ENCODE measurements at places on chromosomes 13 and 19. TPM values are rescaled to one million over a fixed set of nuclear protein-coding genes. Genes with fewer than 3 reads are reported as not detected.
A peak's percentile ranks its signal among the peaks of the same experiment; 100 is the strongest.

- peak; percentile 9 for DNase-seq
Observed at GRCh38 chr13:114315074-114315785, 927 bp downstream of the CHAMP1 start.

DNA sequence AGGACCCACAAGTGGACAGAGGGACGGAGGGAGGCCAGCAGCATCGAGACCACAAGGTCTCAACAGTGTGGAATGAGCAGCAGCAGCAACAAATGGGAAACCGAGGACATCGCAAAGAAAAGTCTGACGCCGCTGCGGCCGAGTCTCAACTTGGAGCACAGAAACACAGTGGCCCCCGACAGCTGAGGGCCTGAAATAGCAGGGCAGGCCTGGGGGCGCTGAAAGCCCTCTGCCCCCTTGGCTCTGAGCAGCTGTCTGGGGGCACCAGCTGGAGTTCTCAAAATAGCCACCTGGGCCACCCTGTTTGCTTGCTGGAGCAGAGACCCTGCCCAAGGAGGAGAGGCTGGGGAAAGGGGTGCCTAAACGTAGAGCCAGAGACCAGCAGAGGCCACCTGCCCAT, 5.9 kb upstream of the ISYNA1 start:
- no peak for DNase-seq

GRCh38 chr19:47603706-47604565, 5.0 kb upstream of the BICRA start:
- no peak for DNase-seq

- DNase-seq: no peak
Observed at GRCh38 chr13:43136920-43137575, 113.7 kb downstream of the DNAJC15 start.

Gene RETN
- not detected for polyA plus RNA-seq

DNA sequence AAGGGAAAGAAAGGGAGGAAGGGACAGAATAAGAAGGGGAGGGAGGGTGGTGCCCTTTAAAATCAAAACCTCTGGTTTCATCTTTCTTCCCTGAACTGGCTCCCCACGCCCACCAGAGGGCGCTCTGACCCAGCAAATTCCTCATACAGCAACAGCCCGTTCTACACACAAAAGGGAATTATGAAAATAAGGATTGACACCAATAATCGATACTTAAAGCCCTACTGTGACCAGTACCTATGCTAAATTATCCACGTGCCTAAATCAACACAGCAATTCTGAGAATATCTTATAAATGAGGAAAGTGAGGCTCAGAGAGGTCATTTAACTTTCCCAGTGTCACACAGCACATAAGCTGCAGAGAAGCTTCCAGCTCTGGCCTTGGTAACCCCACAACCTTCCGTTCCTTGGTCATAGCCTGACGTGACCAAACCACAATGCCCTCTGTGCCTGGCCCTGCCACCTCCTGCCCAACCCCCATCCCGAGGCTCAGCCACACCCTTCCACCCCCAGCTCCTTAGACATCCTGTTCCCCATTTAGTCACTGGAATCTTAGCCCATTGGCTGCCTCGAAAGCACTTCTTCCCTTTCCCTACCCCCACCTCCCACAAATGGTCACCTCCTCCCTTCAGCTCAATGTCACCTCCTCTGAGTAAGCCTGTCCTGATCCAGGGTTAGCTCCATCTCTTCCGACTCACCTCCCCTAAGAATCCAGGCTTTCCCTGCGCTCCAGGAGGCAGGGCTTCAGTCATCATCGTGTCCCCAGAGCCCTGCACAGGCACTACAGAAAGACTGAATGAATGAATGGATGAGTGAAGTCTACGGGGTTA, 34.2 kb upstream of the PNMA8B start:
- DNase-seq: peak; percentile 55

Gene POGLUT2
- polyA plus RNA-seq: 14.5 TPM

DNA sequence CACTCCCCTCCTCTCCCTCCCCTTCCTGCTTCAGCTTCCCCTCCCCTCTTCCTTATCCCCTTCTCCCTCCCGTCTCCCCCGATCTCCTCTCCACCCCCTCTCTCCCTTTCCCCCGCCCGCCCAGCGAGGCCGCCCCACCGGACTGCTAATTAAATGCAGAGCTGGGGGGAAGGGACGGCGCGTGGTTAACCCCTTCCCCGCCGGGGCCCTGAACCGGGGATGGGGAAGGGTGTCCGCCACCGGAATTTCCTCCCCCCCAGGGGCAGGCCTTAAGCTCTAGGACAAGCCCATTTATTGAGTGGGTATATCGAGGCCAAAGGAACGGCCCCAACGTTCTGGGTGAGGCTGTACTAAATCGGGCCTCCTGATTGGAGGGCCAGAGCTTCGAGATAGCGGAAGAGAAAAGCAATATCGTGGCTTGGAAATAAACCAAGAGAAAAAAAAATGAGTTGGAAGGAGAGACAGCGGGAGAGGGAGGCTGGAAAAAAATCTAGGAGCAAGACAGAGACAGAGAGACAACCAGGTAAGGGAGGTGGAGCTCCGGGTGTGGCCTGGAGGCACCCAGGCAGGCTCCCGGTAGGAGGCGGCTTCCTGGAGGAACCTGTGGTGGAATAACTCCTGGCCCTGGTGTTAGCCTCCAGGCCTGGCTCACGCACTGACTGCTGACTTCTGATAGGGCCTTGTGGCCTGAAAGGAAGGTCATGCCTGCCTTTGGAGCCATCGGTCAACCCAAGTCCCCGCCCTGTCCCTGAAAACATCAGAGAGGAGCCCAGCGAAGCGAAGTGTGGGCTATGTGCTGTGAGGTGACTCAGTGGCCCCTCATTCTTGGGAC, 11.6 kb upstream of the JUND start:
- peak; percentile 70 for DNase-seq

DNA sequence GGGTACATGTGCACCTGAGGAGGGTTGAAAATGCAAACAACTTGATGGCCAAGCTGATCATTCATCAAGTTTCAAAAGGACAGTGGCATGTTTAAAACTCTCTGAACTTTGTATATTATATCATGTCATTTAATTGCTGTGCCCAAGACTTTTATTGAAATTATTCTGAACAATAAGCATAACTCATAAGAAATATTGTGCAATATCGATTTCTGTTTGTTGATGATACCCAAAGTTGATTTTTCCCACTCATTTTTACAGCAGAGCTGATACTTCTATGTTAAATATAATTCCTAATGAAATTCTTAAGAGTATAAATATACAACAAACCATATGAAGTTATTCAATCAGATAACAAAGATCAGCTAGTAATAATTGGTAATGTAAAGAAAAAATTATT, 49.1 kb downstream of the PCDH17 start:
- DNase-seq: no peak

Gene CYP2F1
- polyA plus RNA-seq: not detected

Gene GPR12
- polyA plus RNA-seq: not detected

All from endothelial cell of umbilical vein (primary cell).